ENCODE measurements at places on chromosomes 7 and 10.

- no peak for DNase-seq
Measured at GRCh38 chr10:32199714-32200394, 143.6 kb upstream of the KIF5B start.

- no peak for DNase-seq
Measured at GRCh38 chr7:136104269-136104603, 127.1 kb upstream of the MTPN start.

DNA sequence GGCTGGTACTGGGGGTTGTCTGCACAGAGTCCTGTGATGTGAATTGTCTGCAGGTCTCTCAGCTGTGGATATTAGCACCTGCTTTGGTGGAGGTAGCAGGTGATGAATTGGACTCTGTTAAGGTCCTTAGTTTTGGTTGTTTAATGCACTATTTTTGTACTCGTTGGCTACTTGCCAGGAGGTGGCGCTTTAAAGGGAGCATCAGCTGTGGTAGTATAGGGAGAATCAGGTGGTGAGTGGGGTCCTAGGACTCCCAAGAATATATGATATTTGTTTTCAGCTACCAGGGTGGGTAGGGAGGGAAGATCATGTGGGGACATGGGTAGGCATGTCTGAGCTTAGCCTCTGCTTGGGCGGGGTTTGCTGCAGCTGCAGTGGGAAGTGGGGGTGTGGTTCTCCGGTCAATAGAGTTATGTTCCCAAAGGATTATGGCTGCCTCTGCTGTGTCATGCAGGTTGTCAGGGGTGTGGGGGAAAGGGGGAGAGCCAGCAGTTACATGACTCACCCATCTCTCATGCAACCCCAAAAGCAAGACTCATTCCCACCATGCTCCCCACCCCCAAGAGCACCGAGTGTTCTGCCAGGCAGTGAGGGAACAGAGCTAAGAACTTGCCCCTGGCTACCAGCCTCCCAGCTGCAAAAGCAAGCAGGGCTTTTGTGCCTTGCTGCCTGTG is 53.7 kb upstream of the ZNF273 start:
- no peak for DNase-seq

- no peak for DNase-seq
Measured at GRCh38 chr10:33258967-33259366, 75.5 kb downstream of the NRP1 start.

- DNase-seq = no peak
Measured at GRCh38 chr10:77925795-77926565, 575 bp downstream of the DLG5 start.

DNA sequence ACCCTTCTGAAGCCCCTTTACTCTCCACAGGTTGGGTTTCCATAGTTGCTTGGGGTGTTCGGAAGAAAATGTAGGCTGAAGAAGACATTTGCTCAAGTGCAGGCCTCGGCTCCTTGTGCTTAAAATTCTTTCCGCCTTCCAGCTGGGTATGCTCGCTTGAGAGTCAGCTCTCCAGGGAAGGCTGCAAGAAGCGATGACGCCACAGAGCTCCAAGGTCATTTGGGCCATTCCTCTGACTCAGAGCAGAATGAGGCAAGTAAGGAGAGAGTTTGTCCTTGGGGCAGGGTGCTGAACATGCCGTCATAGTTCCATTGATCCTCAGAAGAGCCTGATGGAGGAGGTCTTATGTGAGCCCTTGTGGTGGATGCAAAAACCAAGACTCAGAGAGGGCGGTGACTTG is 27.4 kb upstream of the HSPA12A start:
- no peak for DNase-seq

DNA sequence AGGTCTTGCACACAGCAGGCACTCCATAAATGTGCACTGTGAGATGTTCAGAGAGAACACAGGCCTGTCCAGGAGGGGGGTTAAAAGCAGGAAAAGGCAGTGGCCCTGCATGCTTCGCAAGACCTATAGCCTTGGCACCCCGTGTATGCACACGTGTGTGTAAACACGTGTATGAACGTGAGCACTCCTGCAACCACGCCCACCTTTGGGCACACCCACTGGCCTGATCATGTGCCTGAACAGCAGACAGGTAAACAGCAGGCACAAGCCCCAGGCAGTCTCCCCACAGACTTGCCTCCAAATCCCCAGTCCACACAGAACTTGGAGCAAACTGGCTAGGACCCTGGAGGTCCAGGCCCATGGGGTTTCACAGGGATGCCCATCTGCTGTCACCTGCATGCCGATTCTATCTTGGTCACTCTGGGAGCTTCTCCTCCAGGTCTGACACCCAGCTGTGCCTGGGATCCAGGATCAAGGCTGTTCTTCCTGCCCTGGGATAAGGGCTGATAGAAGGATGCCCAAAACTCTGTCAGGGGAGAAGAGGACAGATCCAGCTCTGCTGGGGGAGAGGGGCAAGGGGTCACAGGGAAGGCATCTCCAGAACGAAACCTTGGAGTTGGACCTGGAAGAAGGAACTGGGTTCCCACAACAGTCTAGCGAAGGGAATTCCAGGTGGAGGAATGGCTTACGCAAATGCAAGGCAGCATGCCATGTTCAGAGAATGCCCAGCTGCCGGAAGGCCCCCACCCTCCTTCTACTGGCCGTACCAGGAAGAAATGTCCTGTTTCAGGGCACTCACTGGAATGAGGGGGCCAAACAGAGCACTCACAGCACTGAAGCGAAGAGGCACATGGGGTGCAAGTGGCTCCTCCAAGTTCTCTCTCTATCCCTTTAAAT is 14.3 kb upstream of the ZMIZ1 start:
- DNase-seq = peak; percentile 63

GRCh38 chr10:89283025-89283935 is 18.6 kb upstream of the IFIT2 start:
- DNase-seq = no peak

- DNase-seq = no peak
Measured at GRCh38 chr10:104406715-104407650, 53.4 kb downstream of the CFAP58 start.

DNA sequence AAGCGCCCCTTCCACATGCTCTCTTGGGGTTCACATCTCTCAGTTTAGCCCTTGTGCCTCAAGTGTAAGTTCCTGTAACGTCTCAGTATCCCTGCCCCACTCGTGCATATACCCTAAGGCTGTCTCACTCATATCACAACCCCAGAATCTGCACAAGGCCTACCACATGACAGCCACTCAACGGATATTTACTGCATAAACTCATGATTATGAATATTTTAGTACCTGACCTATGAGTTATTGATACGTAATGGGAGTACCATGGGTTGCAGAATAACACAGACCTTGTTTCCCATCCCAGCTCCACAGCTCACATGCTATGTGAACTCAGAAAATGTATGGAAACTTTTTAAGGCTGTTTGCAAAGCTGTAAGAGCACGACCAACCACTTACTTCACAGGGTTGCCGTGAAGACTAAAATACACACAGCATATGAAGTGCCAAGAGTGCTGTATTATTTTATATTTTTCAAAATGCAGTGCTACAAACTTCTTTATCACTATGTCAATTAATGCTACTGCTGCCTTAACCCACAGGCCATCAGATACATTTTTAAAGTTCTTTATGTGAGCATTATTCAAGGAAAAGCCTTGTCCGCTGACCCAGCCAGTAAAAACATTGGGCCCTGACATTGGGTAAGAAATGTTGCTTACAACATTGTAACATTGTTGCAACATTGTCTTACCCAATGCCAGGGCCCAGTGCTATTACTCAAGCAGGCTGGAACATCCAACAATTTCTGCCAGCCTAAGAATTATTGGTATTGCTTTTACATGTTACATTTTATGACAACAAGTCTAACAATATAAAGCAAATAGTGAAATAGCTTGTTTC is 97.2 kb downstream of the JAZF1 start:
- no peak for DNase-seq

GRCh38 chr7:106840342-106840741 is 24.7 kb upstream of the PIK3CG start:
- no peak for DNase-seq

- DNase-seq = no peak
Measured at GRCh38 chr10:89163265-89163995, 43.7 kb downstream of the CH25H start.

- no peak for DNase-seq
Measured at GRCh38 chr10:110411047-110411410, 86.7 kb upstream of the DUSP5 start.

DNA sequence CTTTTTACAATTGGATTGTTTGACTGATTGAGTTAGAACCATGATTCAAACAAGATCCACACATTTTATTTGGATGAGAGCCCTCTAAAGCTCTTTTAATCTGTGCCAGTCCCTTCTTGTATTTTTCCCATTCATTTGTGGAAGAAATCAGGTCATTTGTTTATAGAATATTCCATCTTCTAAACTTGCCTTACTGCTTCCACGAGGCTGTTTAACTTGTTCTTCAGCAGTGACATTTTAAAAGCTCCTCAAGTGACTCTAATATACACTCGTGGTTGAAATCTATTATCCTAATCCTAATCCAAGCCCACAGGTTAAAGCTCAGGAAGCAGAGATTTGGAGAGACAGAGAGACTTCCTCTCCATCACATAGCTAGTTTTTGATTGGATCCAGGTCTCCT is 155.4 kb upstream of the SVIL start:
- DNase-seq = no peak

GRCh38 chr10:1966712-1967376 is 229.5 kb upstream of the ADARB2 start:
- no peak for DNase-seq

GRCh38 chr7:130099331-130099730 is 29.0 kb downstream of the KLHDC10 start:
- no peak for DNase-seq

DNA sequence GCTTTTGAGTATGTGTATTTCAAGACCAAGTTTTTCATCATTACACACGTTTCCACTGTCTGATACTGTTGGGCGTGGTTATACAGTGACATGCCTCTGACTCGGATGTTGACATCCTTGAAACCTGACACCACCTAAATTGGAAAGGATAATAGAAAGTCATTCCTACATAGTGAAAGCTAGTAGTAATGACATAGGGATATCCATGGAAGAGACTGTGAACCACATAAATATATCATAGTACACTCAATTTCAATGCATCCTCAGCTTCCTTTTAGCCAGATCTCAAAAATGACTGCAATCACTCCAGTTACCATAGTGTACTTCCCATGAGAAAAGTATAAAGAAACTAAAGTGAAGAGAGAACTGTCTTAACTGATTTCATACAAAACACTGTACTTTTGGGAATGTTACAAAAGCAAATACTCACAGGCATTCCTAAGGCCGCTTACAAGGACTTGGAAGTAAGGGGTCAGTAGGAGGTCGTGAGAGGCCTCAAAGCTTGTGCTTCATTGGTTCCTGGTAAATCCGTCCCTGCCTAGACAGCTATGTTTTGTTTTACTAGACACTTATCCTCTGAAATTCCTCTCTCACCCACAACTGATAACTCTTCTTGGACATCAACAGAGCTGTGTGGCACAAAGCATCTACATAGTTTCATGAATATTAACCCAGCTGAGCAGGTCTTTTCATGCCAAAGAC is 71.8 kb upstream of the VWDE start:
- DNase-seq = no peak

- no peak for DNase-seq
Measured at GRCh38 chr10:4240608-4241197, 455.7 kb upstream of the KLF6 start.

DNA sequence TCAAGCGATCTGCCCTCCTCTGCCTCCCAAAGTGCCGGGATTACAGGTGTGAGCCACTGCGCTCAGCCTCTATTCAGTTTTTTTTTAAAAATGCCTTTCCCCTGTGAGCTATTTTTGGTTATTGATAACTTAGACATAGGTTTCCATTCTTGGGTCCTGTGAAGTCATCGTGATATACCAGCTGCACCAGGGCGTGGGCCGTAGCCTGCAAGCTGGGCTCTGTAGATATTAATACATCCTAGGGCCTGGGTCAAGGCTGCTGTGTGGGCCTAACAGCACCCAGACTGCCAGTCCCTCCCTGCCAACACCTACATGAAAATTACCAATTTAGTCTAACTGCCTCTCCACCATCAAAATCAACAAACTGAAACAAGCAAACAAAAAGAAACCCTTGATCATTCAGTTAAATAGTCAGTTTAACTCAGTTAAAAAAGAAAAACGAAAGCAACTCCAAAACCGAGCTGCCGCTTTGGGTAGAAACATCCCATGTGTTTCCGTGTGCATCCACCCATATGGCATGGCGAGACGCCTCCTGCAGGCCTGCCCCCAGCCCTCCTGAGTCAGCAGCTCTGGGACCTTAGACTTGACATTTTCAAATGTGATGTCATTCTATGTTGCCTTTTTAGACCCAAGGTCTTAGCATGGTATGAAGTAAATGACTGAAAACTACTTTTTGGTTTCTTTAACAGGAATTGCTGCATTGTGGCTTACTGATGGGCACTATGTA is 330.2 kb downstream of the GLRX3 start:
- DNase-seq = peak; percentile 41

DNA sequence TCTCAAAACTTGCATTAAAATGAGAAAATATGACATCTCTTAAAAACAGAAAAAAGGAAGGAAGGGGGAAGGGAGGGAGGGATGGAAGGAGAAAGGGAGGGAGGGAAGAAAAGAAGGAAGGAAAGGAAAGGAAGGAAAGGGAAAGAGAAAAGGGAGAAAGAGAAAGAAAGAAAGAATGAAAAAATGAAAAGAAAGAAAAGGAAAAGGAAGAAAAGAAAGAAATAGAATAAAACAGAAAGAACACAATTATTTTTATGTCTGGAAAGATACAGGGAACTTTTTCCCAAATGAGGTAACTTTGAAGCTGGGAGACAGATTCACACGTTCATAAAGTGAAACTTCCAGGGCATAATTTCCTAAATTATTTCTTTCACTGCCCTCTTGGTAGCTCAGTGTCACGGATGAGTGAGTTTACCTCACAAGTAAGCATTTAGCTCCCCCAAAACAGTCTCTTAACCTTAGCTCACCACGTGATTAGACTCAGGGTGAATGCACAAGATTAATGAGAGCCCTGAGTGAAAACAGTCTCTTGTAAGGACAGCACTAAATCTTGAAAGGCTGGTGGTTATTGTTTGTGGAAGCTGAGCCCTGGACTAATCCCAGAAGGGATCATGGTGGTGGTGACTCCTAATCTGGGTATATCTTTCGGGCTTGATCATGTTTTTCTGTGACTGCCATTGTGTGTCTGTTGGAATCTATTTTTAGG is 74.1 kb upstream of the HDAC9 start:
- DNase-seq = no peak

DNA sequence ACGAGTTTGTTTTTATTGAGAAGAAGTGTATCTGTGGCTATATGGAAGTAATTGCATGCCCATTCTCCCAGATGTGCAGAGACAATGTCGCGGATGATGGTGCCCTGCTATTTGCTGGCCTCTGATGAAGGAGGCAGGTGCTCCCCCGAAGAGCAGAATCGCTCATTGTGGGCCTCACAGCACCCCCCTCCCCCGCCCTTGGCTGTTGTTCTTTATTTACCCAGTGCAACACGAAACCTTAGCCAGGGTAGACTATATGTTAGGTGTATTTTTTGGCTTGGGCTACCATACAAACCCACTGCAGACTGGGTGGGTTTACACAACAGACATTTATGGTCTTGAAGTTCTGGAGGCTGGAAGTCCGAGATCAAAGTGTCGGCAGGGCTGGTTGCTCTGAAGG is 3.4 kb upstream of the ADCY1 start:
- DNase-seq = no peak

GRCh38 chr10:98295907-98296306 is 27.9 kb upstream of the LOXL4 start:
- no peak for DNase-seq

All from cardiac septum (tissue), 1 donor.